GM19239 (cell line): ENCODE measurements at places on chromosomes 16 and 17.

DNA sequence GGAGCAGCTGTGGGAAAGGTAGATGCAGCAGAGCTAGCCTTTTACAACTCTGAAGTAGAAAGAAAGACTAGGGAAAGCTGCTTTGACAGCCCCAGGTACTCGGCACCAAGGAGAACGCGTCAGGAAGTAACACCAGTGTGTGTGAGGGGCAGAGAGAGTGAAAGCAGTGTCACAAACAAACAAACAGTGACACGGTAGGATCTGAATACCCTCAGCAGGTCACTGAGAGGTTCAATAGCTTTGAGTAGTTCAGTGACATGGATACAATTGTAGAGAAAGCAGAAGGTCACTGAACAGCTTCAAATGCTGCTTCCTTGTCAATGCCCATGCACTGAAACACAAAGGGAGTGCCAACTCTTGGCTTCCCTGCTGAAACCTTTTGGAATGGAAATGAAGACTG is 150.3 kb upstream of the C17orf78 start:
- DNase-seq = no peak

DNA sequence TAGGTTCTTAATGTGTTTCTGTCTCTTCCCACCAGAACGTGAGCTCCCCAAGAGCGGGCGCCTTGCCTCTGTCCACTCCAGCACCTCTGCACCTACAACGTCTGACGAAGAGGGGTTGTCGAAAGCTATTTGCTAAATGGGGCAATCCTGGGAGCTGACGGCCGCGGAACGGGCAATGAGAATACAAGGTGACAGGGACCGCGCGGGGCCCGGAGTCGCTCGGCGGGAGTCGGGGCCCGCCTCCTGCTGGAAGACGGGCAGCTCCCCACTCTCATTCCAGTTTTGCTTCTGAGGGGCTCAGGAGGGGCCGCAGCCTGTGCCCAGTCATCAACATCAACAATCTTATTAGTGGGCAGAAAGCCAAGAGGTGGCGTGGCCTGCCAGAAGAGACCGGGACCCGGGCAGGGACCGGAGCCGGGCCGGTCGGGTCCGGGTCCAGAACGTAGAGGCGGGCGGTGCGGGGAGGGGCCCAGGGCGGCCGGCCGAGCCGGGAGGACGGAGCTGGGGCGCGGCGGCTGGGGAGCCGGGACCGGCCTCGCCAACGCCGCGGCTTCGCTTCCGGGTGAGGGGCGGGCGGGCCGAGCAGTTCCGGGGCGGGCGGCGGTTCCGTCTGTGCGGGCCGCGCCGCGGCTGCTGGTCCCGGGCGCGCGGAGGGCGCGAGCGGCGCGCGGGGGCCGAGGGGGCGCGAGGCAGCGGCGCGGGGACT is at the start of gene MOSMO:
TSS of gene MOSMO (plus strand) at position 603 of the 706 bp plus-strand sequence. CDS start 191 bp downstream, outside the sequence.
- peak; percentile 85 for DNase-seq

DNA sequence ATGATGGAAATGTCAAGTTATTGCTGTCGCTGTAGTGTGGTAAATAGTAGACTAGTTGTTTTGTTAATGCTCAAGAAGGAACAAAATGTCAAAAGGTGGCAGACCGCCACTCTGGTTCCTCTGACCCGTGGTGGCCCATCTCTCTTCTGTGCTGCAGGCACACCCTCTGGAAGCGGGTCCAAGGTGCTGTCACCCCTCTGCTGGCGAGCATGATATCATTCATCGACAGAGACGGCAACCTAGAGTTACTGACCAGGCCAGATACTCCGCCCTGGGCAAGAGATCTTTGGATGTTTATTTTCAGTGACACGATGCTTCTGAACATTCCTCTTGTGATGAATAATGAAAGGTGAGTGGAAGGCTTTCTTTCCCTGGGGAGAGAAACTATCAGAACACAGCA is 56.8 kb upstream of the ENDOV start:
- no peak for DNase-seq

GRCh38 chr16:75555213-75555706 is 792 bp downstream of the TMEM231 start:
- no peak for DNase-seq

GRCh38 chr16:81817296-81817695 is 38.2 kb downstream of the PLCG2 start:
- no peak for DNase-seq

- peak; percentile 71 for DNase-seq
Observed at GRCh38 chr17:1275962-1276736, 3.3 kb upstream of the TRARG1 start.

DNA sequence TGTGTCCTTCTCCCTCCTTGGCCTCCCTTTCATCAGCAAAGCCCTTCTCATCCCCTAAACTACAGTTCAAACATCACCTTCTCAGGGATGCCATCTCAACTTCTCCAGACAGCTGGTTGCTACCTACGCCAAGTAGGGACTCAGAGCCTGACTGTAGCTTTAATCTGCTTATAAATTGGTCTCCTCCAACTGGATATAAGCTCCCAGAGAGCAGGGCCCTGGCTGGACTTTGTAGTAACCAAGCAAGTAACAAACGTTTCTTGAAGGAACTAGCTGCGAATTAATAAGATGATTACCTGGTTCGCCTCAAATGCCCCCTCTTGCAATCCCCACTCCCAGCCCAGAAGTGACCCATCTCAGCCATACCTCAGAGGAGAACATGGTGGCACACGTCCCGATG is 17.5 kb upstream of the KLHL11 start:
- no peak for DNase-seq

GRCh38 chr17:64218066-64218465 is 45.0 kb downstream of the TEX2 start:
- DNase-seq = peak; percentile 39

DNA sequence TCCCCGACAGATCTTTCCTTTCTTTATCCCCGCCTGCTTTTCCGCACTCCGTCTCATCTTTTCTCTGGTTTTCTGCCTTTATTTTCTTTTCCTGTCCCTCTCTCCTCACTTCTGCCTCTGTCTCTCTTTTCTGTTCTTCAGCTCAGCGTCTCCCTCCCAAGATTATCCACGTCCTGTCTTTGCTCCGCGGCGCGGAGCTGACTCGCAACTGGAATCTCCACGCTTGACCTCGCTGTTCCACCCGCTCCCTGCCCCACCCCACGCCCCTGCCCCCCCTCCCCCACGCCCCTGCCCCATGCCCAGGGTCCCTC is 4.9 kb upstream of the LHX1 start:
- DNase-seq = no peak

DNA sequence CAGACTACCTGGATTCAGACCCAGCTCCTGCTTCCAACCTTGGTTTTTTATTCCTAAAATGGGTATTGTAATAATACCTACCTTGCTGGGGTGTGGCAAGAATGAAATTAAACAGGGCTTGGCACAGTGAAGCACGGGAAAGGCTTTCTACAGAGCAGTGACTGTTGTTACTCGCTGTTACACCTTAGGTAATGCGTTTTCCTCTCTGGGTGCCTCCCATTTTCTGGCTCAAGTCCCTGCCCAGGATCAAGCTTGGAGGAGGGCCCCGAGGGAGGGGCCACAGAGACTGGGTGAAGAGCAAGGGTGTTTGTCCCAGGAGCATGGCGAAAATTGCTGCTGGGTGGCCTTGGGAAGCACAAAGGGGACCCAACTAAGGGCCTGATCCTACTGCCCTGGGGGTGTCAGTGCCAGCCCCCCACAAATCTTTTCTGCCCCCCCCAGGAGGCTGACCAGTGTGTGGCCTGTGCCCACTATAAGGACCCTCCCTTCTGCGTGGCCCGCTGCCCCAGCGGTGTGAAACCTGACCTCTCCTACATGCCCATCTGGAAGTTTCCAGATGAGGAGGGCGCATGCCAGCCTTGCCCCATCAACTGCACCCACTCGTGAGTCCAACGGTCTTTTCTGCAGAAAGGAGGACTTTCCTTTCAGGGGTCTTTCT is 13.3 kb downstream of the MIEN1 start:
- DNase-seq = no peak

- no peak for DNase-seq
Observed at GRCh38 chr16:46932802-46933201, 40.7 kb downstream of the DNAJA2 start.

- DNase-seq = no peak
Observed at GRCh38 chr17:49106321-49107210, 26.0 kb upstream of the B4GALNT2 start.

DNA sequence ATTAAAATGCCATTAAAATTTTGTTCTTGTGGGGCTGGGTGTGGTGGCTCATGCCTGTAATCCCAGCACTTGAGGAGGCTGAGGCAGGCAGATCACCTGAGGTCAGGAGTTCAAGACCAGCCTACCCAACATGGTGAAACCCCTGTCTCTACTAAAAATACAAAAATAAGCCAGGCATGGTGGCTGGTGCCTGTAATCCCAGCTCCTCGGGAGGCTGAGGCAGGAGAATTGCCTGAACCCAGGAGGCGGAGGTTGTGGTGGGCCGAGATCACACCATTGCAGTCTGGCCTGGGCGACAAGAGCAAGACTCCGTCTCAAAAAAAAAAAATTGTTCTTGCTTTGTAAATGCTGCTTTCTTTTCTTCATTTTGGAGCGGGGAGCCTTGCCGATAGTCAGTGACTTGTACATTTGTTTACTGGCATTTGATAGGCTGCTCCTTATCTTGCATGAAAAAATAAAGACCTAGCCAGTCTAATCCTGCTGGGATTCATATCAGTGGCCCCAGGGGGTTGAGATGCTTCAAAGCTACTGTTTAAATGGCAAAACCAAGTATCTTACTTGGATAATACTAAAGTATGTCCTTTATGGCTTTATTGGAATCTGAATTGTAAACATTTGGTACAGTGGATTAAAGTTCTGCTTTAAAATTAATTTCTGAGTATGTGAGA is 3.3 kb upstream of the CLTC start:
- no peak for DNase-seq

DNA sequence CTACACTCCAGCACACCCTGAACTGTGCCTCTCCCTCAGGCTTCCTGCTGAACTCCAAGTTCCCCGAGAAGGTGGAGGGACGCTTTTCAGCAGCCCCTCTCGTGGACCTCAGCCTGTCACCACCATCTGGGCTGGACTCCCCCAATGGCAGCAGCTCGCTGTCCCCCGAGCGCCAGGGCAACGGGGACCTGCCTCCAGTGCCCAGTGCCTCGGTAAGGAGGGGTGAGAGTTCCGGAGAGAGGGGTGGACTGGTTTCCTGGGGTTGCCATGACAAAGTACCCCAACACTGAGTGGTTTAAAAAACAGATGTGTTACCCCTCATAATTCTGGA is 17.4 kb downstream of the GLIS2 start:
- DNase-seq = no peak

DNA sequence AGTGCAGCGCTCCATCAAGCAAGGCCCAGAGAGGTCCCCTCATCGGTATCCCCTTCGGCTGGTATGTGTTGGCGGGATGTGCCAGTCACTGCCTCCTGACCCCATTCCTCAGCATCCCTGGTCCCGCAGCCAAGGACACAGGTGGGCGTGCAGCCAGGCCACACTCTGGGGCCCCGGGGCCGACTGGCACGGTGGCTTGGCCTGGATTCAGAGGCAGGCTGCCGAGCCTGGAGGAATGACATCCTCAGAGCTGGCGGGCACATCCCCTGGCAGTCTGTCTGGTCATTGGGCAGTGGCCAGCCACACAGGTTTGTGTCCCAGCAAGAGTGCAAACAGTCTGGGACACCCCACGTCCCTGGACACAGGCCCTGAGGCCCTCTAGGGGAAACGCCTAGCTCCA is 111.1 kb downstream of the SDK2 start:
- no peak for DNase-seq

DNA sequence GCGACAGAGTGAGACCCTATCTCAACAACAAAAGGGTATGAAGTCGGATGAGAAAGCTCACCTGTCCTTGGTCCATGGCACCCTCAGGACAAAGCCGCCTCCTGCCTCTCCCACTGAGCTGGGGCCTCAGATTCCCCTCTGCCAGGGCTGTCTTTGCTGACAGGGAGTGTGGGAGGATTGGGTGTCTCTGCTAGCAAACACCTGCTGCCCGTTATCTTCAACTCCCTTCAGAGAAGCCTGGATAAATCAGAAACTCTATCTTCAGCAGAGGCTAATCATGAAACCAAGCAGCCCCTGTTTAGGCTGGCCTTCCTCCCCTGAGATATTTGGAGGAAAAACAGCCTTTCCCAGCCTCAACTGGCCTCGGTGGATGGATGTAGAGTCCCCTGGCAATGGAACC is 36.3 kb upstream of the CDH1 start:
- DNase-seq = no peak

DNA sequence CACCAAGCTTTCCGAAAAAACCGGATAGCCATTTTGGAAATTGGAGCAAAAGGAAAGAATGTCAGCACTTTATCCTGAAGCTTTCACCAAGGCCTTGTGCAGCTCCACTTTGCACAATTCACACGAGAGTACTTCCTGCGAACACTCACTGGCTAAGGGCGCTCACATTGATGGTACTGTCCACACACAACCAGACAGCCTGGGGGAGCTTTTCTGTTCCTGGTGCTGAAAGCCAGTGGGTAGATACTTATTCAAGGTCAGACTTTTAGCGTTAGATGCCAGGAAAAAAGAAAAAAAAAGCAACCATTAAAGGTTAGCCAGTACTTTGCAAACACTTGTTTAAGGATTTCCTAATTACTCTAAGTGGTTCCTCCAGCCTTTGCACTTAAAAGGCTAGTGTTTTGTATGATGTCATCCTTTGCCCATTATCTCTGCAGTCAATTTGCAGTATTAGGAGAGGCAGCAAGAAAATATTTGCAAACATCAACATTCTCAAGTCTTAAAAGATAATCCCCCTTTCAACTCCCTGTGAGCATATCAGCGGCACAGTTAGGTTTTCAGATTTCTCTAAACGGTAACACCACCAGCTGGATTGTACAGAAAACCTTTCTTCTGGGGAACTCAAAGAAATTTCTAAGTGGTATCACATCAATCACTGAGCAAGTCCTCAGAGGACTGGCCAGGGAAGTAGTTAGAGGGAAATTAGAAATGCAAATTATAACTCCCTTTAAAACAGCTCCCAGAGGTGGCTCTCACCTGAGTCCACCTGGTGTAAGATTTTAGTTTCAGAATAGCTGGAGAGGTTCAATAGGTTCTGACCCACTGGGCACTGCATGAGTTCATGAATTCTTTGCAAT is 243.4 kb upstream of the IRX5 start:
- no peak for DNase-seq

- DNase-seq = no peak
Observed at GRCh38 chr17:31357091-31357490, 34.4 kb upstream of the RAB11FIP4 start.

GRCh38 chr16:84795329-84796053 is 24.3 kb upstream of the CRISPLD2 start:
- DNase-seq = no peak

GRCh38 chr17:7213895-7214299 is 5.7 kb downstream of the DLG4 start:
- no peak for DNase-seq
